ENCODE measurements at places on chromosomes 12 and 14.

DNA sequence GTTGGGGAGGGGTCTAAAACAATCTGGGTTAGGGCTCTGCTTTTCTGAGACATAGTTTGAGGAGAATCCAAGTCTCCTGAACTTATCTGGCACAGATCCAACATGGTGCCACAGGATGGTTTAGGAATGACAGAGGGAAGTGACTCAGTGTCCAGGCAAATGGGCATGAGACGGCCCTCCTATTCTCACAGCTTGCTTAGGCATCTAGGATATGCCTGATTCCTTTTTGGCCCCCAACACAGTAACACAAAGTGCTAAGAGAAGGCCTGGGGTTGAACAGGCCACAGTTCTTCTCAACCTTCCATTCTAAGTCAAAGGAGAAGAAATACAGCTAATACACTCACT is 117.7 kb downstream of the ZFP36L1 start:
- no peak for DNase-seq

DNA sequence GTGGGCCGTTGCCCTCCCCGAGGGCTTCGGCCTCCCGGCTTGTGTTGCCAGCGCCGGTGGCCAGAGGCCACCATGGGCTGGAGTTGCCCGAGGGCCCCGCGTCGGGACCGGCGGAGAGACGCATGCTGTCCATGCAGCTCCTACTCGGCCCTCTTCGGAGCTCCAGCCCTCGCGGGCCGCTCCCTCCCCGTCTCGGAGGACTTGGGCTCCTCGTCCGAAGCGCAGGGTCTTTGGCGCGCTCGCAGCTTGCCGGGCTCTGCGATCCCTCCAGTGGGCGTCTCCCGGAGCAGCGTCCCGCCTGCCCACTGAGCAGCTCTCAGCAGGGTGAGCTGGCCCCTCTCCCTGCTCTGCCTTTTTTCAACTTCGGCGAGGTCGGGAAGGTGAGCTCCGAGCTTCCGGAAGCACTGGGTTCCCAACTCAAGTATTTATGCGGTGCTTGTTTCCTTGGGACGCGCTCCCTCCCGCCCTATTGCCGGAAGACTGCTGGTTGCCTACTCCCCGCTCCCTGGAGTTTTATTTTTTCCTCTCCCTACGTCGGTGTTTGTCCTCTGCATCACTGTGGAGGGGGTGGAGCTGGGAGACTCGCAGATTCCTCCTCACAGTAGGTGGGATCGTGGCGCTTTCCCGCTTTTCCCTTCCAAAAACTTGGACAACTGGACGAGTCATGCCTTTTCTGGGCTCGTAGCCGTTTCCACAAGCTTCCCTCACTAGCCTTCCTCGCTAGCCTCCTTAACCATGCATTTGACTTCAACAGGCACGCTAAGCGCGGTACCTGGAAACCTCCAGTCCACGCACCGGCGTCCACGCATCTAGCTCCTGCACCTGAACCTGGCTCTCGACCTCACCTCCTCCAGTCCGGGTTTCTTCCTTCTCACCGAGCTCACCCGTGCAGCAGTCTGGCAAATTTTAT is at the start of gene AVPR1A:
Gene AVPR1A, minus strand, starts transcription at position 489 of the 910 bp plus-strand sequence. Its CDS starts 365 bp downstream, at position 124.
- DNase-seq, result no peak

DNA sequence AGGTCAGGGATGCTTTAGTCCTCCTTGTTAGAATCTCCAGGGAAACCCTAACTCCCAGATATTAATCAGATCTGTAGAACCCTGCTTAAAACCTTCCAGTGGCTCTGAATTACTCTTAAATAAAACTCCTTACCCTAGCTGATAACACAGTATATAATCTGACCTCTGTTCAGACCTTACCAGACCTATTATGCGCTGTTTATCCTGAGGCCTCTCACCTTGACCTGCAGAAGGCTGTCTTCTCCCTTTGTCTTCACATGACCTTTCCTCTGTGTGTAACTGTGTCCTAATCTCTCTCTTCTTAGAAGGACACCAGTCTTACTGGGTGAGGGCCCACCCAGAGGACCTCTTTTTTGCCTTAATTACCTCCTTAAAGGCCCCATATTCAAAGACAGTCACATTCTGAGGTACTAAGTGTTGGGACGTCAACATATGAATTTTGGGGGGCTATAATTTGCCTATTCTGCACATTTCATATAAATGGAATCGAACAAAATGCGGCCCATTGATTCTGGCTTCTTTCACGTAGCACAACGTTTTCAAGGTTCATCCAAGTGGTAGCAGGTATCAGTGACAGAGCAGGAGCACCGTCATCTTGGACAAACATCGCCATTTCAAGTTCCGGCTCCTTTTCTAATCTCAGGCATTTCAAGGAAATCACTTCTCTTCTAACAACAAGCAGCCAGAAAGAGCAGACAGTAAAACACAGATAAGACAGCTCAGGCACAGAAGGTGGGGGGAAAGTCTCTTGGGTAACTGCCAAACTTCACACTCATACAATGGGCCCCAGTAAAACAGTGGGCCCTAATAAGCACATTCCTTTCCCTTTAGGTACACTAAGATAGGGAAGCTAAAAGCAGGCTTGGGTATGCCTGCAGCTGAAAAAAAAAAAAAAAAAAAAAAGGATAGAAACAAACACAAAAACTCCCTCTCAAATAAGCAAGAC is 200.2 kb upstream of the NUDT4 start:
- DNase-seq, result no peak

DNA sequence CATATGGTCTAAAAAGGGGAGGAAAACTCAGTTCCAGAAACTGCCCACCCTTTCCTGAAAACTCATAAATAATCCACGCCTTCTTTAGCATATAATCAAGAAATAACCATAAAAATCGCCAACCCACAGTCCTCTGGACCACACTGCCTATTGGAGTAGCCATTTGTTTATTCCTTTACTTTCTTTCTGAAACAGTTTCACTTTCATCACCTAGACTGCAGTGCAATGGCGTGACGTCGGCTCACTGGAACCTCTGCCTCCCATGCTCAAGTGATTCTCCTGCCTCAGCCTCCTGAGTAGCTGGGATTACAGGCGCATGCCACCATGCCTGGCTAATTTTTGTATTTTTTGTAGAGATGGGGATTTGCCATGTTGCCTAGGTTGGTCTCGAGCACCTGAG is 44.2 kb downstream of the CLMN start:
- no peak for DNase-seq

DNA sequence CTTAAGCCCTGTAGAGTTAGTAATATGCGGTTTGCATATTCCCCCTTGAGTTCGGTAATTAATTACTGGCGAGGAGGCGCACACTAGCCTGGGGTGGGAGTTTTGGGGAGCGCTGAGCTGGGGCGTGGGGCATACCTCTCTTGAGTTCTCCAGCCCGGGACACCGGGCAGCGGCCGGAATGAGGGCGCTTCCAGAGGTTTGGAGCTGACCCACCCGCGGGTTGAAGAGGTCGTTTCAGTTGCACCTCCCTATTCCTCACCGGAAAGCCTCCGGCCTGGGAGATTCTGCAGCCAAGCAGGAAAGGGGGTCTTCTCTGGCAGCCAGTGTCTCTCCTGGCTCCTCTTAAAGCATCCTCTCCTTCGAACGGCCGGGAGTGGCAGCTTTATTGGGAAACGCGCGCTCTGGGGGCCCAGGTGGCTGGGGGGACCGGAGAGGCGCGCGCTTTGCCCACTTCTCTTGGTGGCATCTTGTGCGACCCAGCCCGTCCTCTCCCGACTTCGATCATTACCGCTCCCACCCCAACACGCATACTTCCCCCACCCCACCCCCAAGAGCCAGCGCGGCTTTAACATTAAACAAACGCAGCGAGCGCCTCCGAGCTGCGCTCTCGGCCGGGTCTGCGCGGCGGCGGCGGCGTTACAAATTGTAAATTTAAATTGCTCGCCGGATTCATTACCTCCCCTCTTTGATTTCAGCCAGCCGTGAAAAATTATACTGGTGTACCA is 3.9 kb upstream of the LHX5 start:
- DNase-seq, result no peak
